ENCODE measurements at places on chromosomes 7 and 10.

DNA sequence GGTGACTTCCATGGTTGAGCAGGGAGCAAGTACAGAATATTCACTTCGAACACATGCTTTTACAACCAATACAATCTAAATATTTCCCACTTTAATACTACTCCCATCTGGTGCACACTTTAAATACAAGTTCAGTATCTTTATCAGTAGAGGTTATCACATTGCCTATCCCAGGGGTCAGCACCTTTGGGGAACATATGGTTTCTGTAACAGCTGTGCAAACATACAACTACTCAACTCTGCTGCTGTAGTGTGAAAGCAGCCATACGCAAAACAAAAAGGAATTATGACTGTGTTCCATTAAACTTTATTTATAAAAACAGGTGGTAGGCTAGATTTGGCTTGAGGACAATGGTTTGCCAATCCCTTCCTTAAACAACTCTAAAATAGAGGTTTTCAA is 157.5 kb downstream of the XPNPEP1 start:
- no peak for DNase-seq

- no peak for DNase-seq
Measured at GRCh38 chr10:125415006-125415633, 254.8 kb upstream of the CTBP2 start.

DNA sequence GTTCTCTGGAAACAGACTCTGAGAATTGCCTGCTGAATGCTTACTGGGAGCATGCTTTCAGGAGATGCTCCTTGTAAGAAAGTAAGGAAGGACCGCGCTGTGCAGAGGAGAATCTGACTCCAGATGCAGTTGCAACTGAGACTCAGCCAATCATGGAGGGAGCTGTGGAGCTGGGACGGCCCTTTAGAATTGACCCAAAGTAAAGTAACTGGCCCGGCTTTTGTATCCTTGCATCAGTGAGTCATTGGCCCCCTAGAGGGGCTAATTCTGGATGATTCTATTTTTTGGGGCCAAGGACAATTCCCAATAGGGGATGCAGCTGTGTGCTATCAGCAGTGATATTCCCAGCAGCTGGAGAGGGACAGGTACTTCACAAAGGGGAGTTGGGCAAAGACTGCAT is 170.4 kb downstream of the PTEN start:
- DNase-seq, result no peak

GRCh38 chr10:92913973-92914372 is 65.7 kb downstream of the EXOC6 start:
- no peak for DNase-seq

- DNase-seq, result no peak
Measured at GRCh38 chr7:2929321-2930201, 85.5 kb upstream of the GNA12 start.

GRCh38 chr7:116180302-116180701 is 30.0 kb upstream of the TES start:
- DNase-seq, result peak; percentile 49

- DNase-seq, result no peak
Measured at GRCh38 chr10:24779737-24780136, 56.0 kb upstream of the ARHGAP21 start.

DNA sequence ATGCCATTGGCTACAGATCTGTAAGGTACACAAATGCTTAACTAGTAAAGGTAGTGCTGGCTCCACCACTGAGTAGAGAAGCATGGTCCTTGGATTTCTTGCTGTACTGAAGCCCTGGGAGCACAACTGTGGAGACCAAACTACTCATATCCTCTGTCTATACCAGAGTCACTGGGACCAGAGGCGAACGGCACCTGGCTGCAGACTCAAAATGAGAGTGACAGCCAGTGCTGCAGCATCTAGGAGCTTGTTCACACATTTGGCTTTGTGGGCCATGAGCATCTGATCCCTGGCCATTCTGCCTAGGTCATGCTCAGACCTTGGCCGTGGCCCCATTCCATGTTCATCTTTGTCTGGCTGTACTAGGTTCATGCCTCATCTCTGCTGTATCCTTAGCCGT is 31.9 kb downstream of the LRRC18 start:
- DNase-seq, result no peak

- DNase-seq, result no peak
Measured at GRCh38 chr10:51574248-51575048, 124.9 kb downstream of the CSTF2T start.

DNA sequence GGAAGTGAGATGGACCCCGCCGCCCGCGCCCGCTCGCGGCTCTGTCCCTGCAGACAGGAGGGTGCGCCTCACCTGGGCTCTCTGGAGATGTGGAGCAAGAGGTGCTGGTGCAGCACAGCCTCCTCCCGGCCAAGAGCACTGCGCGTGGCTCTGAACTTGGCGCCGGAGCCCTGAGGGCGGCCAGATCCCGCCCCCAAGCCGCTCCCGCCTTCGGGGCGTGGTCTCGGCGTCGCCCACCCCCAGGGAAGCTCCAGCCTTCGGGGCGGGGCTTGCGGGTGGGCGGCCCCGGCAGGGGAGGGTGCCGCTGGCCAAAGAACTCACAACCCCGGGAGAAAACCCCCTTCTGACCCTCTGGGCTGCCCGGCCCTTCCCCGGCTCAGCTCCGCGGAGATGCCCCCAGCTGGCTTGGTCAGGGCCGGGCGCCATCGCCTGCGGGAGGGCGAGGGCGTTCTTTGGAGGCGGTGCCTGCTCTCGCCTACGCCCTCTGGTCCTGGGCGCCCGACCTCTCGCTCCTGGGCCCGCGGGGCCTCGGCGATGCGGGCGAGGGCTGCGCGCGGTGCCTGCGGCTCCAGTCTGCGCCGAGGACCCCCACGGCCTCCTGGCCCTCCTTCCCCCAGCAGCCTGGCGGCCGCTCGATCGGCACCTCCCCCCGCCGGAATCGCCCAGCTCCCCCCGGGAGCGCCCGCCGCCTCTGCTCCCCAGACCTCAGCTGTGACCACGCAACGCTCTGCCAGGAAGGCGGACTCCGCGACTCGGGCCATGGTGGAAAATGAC is at the start of gene ZNF488:
TSS of gene ZNF488 (minus strand) at position 146 of the 774 bp plus-strand sequence. CDS start 15,464 bp downstream, outside the sequence.
- DNase-seq, result peak; percentile 92

- no peak for DNase-seq
Measured at GRCh38 chr7:55052081-55052480, 33.3 kb downstream of the EGFR start.

- DNase-seq, result no peak
Measured at GRCh38 chr7:19016140-19016539, 101.3 kb downstream of the TWIST1 start.

GRCh38 chr10:52777414-52777813 is 4.8 kb upstream of the MBL2 start:
- no peak for DNase-seq

DNA sequence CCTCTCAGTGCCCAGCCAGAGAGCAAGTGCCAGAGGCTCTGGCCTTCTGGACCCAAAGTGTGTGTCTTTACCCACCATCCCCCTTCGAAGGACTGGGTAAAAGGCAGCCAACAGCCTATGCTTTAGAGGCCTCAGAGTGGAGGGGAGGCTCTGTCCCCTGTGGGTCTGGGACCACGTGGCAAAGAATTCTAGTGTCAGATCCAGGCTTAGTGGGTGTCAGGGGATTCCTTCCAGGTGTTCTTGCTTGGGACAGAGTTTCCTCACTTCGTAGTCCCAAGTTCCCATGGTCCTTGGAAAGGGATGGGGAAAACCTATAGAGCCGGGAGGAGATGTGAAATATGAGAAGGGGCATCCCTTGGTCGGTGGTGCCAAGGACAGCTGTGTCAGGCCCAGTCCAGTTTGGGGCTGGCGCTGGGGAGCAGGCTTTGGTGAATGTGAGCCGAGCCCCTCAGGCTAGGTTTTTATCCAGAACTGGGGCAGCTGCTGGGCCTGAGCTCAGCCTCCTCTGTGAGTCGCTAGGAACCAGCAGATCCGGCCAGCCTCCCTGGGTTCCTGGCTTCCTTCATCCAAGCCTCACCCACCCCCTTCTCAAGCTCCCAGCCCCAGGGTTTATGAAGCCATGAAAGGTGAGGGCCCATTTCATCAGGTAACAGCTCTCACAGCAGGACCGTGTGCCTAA is 71.2 kb downstream of the C10orf105 start:
- DNase-seq, result no peak

GRCh38 chr10:76456197-76456596 is 1024.8 kb downstream of the LRMDA start:
- DNase-seq, result no peak

DNA sequence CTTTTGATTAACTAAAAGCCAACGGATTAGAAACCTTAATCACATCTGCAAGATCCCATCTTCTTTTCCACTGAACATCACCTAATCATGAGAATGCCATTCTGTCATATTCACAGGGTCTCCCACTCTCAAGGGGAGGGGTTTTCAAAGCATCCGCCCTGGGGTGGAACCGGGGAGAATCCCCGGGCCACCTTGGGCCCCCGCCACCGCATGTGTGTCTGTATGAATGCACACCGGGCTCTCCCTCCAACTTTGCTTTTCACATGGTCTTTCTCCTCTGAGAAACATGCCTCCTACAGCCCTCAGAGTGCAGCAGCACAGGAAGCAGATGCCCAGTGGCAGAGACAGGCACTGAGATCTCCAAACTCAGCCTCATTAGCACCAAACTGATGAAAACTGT is 233.2 kb upstream of the PPP2R2D start:
- no peak for DNase-seq

DNA sequence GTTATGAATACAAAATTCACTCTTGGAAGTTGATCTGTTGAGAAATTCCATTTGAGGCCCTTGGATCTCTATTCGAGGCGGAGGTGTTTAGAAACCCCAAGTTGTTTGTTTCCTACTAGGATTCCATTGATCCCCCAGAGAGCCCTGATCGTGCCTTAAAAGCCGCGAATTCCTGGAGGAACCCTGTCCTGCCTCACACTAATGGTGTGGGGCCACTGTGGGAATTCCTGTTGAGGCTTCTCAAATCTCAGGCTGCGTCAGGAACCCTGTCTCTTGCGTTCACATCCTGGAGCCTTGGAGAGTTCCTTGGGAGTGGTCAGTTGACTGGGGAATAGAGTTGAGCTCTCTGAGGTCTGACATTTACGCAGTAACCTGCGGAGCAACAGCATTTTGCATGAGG is 1.2 kb downstream of the CFAP69 start:
- no peak for DNase-seq

DNA sequence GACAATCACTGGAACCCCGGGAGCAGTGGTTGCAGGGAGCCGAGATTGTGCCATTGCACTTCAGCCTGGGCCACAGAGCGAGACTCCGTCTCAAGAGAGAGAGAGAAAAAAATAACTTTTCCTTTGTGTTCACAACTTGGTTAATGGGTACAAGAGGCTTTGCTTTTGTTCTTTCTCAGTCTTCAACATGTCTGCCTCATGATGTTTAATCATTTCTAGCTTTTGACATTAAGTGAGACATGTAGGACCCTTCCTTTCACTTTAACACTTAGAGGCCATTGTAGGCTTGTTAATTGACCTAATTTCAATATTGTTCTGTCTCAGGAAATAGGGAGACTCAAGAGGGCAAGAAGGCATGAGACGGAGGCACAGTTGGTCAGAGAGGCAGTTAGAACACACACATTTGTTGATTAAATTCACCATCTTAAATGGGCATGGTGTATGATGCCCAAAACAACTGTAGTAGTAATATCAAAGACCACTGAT is 9.3 kb upstream of the CRCP start:
- DNase-seq, result no peak

DNA sequence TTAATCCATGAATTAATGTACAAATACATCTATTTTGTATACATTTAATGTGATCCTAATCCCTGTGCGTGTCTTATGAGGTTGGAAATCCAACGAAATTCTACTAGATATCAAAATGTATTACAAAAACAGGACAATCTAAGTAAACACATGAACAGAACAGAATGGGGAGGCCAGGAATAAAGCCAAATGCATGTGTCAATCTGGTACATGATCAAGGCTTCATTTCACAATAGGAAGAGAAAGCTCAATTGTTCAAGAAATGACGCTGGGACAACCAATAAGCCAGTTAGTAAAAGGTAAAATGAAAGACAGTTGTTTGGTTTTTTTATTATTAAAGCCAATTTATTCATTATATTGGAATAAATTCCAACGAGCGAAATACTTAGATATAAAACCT is 83.0 kb downstream of the COL13A1 start:
- DNase-seq, result no peak

GRCh38 chr10:112280205-112280921 is 2.8 kb upstream of the TECTB start:
- no peak for DNase-seq

GRCh38 chr10:816958-817357 is 114.5 kb downstream of the LARP4B start:
- no peak for DNase-seq

GRCh38 chr10:7789390-7789789 is 1.4 kb downstream of the ATP5F1C start:
- DNase-seq, result no peak

- DNase-seq, result no peak
Measured at GRCh38 chr7:112199672-112200071, 6.5 kb downstream of the DOCK4 start.

DNA sequence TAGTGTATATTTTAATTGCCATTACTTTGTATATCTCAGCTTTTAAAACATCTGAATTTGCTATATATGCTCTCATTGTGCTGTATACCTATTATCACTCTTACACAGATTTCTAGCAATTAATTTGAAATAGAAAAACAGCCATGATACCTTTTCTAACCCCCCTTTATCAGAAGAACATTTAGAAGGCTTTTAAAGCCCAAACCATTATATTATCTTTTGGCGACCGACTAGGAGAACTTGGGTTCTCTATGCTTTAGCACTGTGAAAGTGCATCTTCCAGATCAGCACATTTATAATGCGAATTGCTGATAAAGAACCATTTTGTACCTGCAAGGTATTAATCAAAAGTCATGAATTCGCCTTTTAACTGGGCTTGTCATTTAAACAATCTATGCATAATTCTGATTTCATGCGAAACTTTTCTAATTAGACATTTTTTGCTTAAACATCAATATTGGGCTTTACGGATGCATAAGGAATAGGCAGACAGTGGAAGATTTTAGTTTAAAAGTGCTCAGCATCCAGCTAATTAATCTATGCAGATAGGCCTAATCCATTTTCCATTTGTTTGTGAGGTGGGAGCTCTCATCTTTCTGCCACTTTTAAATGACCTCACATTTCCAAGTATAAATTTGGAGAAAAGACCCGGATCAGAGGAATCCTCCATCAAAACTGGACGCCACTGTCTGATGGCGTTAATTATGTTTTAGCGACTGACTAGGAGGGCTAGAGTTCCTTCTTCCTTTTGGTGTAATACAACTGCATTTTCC is 1.2 kb upstream of the MLLT10 start:
- DNase-seq, result no peak

GRCh38 chr7:4449263-4449662 is 232.8 kb upstream of the FOXK1 start:
- DNase-seq, result no peak

DNA sequence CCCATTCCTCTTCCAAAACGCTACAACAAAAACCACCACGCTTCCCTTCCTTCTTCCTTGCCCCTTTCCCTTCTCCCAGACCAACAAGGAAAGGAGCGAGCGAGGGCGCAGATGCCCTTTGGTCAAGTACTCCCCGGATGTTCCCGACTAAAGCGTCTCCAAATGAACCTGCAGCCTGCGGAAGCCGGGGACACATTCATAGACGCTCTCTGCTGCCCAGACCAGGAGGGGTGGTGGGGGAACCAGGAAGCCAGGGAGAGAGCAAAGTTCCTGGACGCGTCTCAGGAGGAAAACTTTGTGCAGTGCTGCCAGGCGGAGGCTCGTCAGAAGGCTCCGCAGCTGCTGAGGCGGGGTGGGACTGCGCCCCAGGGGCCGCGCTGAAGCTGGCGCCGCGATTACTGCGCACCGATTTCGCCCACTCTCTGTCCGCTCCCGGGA is 754 bp downstream of the SEMA3D start:
- no peak for DNase-seq

- no peak for DNase-seq
Measured at GRCh38 chr10:93469454-93469853, 12.7 kb downstream of the MYOF start.

GRCh38 chr7:30177965-30178364 is 43.2 kb downstream of the MTURN start:
- DNase-seq, result no peak

Measured in germinal center (tissue), 1 donor.